ENCODE measurements at places on chromosomes 6 and 20.

GRCh38 chr6:168722397-168722796 lies 281.4 kb downstream of the SMOC2 start:
- no peak for DNase-seq

GRCh38 chr20:39090906-39091305 lies 128.8 kb downstream of the DHX35 start:
- no peak for DNase-seq

GRCh38 chr6:44606504-44606903 lies 219.0 kb downstream of the CDC5L start:
- DNase-seq = no peak

- DNase-seq = no peak
Measured at GRCh38 chr6:166341977-166342348, 382 bp downstream of the SFT2D1 start.

- no peak for DNase-seq
Measured at GRCh38 chr20:60402189-60403058, 444.2 kb downstream of the CDH26 start.

GRCh38 chr20:63747622-63748069 lies 8.1 kb downstream of the SLC2A4RG start:
- peak; percentile 43 for DNase-seq

- peak; percentile 46 for DNase-seq
Measured at GRCh38 chr20:50029697-50030461, 47.1 kb downstream of the SNAI1 start.

DNA sequence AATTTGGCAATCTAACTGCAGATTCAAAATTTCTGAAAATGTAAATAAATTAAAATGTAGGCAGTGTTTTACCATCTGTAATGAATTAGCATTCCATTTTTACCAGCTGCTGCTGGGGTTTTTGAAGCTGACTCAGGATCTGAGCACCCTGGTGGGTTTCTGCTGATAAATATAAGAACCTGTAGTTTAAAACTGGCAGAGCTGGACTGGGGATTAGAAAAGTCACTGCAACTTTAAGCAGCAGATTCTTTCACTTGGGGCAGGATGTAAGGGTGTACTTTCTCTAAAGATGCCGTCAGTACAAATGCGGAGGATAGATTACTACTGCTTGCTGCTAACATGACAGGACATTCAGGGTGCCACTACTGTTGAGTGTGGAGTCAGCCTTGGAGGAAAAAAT lies 341.8 kb downstream of the CDKAL1 start:
- no peak for DNase-seq

DNA sequence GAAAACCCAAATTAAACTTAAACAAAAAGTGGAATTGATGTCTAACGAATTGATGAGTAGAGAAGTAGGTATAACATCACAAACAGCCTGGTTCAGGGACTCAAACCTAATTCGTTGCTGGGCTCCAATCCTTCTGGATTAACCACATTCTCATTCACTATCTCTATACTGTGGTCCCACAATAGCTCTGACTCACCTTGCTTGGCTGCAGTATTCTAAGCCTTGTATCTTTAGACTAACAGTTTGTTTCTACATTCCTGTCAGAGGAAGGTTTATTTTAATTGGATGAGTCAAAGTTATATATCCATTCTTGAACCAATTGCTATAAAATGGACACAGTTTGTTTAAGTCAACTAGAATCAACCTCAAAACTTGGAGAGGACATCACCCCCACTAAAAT lies 530.5 kb upstream of the PTCHD4 start:
- DNase-seq = no peak

- no peak for DNase-seq
Measured at GRCh38 chr6:63259153-63259552, 47.9 kb downstream of the FKBP1C start.

- peak; percentile 54 for DNase-seq
Measured at GRCh38 chr6:42010185-42010891, 40.0 kb upstream of the TAF8 start.

DNA sequence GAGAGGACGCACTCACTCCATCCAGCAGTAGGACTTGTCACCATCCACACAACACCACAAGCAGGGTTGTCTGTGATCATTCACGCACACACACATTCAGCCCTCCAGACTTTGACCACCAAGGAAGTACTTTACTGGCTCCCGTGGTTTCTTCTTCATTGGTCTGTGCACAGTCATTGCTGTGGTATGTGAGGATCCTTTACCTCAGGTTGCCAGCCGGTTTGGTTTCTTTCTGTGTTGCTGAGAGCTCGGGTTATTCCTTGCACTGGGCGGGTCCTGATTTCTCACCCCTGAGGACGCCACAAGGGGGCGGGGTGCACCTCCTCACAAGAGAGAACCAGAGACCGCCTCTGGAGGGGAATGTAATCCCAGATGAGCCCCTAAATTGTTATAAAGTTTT lies 11.2 kb downstream of the SLC35A1 start:
- DNase-seq = peak; percentile 73

DNA sequence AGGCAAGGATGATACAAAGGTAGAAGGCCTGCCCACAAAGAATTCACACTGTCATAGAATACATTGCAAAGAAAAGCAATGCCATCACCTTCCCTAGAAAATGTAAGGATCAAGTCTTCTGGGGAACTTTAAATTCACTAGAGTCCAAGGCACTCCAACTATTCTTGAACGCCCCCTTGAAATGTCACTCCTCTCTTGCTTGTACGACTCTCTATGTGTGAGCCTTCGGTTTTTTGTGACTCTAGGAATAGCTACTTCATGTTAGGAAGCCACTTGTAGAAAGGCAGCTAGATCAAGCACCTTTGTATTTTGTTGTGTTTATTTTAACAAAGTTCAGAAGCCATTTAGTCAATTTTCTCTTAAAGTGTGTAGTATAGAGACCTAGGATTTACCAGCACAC lies 159.2 kb upstream of the ARID1B start:
- no peak for DNase-seq

DNA sequence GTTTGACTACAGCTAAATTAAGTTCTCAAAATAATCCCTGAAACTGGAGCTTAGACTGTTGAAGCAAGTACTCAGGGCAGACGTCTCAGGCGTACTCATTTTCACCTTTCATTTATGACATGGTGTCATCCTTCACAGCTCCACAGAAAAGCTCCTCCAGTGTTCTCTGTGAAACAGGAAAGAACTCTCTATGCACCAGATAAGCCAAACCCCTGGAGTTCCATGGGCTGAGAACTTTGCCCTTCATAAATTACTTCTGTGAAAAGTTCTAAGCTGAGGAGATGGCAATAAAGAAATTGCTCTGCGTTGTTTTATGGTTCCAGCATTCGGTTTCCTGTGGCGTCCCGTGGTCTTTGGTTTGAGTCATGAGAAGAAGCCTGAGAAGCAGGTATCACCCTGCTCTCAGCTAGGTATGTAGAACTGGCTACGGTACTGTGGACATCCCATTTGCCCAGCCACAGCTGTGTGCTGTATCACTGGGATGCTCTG lies 20.2 kb upstream of the RREB1 start:
- no peak for DNase-seq

GRCh38 chr6:156832231-156832647 lies 55.1 kb downstream of the ARID1B start:
- no peak for DNase-seq

GRCh38 chr6:15864038-15864707 lies 201.3 kb upstream of the DTNBP1 start:
- no peak for DNase-seq

- DNase-seq = peak; percentile 60
Measured at GRCh38 chr6:166313255-166314070, 5.3 kb upstream of the PRR18 start.

- DNase-seq = no peak
Measured at GRCh38 chr20:23917024-23917725, 37.6 kb upstream of the CST5 start.

DNA sequence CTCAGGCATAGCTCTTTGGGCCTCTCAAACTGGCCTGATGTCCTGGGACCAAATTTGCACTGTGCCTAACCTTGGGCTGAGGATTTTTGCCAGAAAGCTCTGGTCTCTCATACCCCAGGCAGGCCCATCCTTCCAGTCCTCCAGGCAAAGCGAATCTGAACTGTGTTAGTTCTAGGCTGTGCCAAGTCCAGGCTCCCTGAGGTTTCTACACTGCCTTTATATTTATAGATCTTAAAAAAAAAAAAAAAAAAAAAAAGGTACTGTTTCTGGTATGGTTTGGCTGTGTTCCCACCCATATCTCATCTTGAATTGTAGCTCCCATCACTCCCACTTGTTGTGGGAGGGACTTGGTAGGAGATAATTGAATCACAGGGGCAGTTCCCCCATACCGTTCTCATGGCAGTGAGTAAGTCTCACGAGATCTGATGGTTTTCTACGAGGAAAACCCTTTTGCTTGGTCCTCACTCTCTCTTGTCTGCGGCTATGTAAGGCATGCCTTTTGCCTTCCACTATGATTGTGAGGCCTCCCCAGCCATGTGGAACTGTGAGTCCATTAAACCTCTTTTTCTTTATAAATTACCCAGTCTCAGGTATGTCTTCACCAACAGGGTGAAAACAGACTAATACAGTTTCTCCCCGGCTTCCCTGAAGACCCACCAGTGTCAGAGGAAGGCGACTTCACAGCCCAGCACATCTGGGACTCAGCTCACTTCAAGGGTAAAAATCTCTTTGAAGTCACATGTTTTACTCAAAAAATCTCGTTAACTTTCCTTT lies 39.0 kb upstream of the TBXT start:
- no peak for DNase-seq

DNA sequence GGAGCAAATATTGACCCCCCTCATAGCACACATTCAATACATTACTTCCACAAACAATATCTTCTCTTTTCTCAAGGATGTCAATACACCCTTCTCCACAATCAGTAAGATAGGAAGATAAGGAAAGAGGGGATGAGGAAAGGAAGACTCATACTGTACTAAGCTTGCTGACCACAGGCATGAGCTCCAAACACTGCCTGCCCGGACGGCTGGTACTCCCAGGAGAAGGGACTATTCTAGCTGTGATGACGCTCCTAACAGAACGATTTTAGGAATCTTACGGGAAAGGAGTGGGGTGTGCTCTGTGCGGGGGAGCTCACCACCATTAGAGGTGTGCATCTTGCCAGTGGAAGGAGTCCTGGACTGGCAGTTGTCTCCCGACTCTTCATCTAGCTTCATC lies 3.9 kb upstream of the CCN6 start:
- DNase-seq = no peak

GRCh38 chr20:64093013-64093503 lies 8.9 kb upstream of the LKAAEAR1 start:
- DNase-seq = no peak

DNA sequence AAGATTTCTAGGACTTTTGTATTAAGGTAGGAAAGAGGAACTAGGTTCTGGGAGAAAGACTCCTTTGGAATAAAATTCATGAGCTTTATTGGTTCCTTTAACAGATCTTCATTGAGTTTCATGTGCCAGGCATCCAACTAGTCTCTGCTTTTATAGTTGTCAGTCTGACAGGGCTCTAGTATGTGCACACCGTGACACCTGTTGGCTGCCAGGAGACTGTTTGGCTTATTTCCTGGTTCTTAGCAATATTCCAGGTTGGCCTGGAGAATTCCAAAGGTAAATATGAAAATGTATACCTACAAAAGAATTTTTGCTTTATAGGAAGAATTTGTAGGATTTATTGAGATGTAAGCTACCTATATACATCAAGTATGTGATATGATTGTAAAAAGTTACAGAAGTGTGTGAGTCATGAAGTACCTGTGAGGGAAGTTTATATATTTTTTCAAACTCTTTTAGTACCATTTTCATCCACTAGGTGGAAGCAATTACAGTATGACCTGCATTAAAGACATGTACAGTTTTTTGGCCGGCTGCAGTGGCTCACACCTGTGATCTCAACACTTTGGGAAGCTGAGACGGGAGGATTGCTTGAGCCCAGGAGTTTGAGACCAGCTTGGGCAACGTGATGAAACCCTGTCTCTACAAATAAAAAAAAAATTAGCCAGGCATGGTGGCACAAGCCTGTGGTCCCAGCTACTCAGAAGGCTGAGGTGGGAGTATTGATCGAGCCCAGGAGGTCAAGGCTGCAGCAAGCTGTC lies 35.2 kb downstream of the NDUFAF5 start:
- DNase-seq = no peak

- no peak for DNase-seq
Measured at GRCh38 chr6:56637640-56638039, 5.0 kb downstream of the DST start.

- DNase-seq = no peak
Measured at GRCh38 chr6:170152989-170153388, 137.9 kb downstream of the DLL1 start.

- DNase-seq = no peak
Measured at GRCh38 chr6:35224720-35225119, 11.0 kb downstream of the SCUBE3 start.

GRCh38 chr20:44021900-44022299 lies 107.2 kb downstream of the TOX2 start:
- peak; percentile 26 for DNase-seq

- DNase-seq = no peak
Measured at GRCh38 chr6:109073344-109074132, 21.1 kb downstream of the SESN1 start.

DNA sequence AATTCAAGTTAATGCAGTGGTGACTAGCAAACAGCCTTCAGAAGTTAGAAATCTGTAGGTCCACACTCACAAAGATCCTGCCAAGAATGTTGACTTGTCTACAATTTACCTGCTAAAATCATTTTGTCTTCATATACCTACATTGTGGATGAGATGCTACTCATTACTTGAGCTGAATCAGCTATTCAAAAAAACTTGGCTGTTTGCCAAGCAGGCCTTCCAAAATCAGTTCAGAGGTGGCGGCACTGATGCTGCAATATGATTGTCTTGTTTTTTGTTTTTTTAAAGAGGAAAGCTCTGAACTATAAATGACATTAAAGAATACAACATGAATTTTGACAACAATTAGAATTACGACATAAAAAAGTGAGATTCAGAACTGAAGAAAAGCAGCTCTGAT lies 354.7 kb upstream of the KHDRBS2 start:
- no peak for DNase-seq

GRCh38 chr6:33144373-33144772 lies 47.9 kb downstream of the COL11A2 start:
- no peak for DNase-seq

DNA sequence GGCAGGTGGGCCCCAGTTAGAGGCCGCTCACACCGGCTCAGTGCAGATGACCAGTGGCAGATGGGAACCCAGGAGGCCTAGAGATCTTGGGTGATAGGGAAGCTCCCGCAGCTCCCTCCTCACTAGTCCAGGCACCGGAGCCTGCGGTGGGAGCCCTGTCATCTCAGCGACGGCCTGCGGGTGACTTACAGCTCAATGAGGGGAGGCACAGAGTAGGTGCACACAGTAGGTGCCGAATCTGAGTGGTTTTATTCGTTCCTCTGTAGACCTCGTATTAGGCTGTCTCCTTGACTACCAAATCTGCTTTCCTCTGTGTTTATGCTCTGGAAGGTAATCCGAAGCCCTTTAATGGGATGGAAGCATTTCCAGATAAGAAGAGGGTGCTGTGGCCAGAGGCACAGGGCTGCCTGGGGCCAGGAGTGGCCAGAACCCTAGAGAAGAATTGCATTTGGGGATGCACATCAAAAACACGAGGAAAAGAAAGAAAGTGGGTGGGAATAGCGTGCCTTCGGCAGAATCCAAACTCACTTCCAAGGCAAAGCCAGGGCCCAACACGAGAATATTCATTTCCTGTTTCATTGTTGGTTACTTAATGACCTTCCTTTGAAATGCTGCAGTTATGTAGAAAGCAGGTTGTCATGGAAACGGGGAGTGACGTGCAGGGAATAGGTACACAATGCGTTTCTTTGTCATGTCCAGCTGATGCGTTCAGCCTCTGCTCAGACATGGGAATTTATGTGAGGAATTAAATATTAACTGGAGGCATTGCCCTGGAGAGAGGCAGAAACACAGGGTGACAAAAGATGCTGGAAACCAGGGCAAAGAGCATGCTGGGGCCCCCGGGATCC lies 24.7 kb downstream of the MYT1 start:
- DNase-seq = no peak
